ENCODE measurements at places on chromosomes 5 and 9.

GRCh38 chr5:36656556-36656955 lies 50.1 kb downstream of the SLC1A3 start:
- no peak for DNase-seq

DNA sequence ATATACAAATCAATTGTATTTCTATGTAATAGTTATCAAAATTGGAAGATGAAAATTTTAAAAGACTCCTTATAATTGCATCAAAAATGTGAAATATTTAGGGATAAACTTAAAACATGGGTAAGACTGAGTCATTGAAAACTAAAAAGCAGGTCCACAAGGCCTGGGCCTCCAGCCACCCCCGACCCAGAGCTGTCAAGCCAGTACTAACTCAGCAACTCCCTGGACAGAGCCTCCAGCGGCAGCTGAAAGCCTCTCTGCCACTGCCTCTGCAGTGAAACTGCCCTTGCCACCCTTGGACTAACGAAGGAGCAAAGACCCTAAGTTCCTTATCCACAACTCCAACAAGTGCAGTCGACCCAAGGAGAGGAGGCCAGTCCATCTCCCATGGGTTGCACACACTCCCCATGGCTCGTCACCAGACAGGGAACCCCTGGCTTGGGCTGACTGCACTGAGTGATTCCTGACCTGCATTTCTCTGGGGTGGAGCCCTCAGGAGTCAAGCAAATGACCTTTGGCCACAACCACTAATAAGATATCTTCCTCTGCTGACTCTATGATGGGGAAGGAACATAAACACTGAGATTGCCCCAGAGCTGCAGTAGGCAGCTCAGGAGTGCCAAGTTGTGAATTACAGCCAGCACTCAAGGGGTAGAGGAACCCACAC lies 20.5 kb downstream of the PTGER4 start:
- no peak for DNase-seq

- no peak for DNase-seq
These were observed 28.1 kb upstream of the ADAMTS2 start for GRCh38 chr5:179373101-179373934.

DNA sequence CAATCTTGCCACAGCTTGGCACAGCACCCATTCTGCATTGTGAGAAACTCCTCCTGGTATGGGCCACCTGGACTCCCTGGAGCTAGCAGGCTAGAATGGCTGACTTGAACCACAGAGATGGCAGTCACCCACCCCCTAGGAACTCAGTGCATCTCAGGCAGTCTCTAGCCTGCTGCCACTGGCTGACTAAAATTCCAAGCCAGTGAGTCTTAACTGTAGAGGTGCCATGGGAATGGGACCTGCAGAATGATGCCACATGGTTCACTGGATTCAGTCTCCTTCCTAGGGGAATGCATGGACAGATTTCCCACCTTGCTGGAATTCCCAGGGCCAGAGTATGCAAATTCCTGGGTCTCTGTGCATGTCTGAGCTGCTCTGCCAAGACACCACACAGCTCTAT lies 382.9 kb downstream of the MAN2A1 start:
- DNase-seq = no peak

GRCh38 chr5:135094339-135095051 lies 60.5 kb upstream of the PITX1 start:
- DNase-seq = peak; percentile 11

DNA sequence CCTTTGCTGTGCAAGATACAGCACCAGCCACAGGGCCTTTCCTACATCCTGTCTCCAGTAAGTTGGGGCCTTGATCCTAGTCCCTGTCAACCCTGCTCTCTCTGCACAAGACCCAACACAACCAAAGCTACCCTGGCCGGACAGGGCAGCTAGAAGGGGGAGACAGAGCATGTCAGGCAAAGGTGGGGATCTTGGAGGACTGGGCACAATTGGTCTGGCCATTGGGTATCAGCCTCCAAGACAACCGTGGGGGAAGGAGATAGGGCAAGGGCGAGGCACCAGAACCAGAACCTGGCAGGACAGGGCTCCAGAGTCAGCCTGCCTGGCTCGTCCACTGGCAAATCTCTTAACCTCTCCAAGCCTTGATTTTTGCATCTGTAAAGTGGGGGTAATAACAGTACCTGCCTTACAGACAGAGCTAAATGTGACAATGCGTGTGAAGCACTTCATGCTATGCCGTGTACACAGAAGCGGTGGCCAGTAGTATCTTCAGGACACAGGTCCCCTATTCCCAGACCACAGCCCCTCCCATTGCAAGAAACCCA lies 51.6 kb upstream of the CDKN2AIPNL start:
- DNase-seq = no peak

DNA sequence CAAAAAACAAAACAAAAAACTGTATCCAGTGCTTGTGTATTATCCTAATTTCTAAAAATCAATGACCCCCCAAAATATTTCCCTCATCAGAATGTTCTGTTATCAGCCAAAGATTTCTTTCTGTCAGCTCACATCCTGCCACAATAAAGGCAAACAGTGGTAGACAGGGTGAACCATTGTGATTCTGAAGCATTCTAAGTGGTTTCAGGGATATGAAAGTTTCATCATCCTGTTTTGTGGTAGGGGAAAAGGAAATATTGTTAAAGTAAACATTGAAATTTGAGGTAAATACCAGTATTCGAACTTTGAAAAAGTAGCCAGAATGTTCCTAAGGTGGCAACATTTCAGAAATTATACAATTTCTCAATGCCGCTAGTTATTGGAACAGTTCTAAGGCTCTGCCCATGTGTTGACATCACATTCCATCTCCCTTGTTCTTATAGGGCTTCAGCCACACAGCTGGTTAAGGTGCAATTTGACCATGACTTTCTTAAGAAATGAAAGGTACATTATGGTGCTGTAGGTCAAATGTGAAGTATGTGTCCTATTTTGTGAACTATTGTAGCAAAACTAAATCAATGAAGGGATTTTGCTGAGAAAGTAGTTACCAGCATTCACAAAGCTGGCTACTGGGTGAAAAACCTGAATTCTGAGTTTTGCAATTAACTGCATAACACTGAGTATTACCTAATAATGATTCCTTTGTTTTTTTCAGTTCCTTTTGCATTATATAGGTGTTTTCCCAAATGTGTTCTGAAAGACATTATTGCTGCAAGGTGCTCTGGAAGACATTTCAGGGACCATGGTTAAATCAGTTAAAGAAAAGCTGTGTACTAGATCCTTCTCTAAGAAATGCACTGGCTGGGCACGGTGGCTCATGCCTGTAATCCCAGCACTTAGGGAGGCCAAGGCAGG lies 107.6 kb upstream of the RASGRF2 start:
- DNase-seq = no peak

DNA sequence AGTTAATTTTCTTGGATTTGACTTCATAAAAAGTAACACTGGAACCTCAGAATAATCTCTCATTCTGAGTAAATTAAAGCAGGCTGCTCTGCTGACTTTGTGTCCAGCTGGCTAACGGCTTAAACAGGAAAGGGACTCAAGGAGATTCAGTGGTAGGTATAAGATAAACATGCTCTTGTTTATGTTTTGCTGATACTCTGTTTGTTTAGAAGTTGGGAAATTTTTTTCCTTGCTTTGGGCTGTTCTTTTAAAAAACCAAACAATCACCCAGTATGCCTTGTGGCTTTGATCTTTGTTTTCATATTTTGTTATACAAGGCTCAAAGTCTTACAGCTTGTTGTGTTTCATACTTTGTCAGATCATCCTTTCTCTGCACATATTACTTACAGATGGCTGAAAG lies 237.6 kb upstream of the RIOK2 start:
- peak; percentile 40 for DNase-seq

DNA sequence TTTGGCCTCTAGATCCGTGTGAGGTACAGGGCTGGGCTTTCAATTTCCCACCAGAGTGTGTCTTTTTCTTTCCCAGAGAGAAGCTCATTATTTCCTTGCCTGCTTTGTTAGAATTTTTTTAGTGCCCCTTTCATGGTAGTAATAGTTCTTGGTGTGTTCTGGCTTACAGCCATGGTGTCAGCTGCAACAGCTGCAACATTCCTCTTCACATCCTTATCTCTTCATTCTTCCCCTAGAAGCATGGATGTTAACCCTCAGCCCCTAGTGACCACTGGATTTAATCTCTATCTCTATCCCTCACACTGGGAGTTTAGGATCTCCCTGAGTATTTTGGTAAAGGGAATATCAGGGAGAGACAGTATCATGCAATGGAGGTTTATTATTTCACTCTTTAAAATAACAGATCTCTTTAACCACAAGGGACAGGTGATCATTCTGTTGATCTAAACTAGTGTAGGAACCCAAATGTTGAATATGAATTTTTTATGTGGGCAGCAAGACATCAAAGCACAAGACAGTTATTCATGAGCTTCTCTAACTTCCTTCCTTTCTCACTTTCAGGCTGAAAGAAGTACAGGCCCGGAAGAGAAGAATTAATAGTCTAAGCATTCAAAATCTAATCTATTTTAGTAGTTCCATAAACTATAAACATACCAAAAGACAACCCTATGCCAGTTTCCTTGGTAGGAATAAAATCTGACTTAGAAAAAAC lies 160.2 kb downstream of the FAM170A start:
- peak; percentile 91 for DNase-seq

DNA sequence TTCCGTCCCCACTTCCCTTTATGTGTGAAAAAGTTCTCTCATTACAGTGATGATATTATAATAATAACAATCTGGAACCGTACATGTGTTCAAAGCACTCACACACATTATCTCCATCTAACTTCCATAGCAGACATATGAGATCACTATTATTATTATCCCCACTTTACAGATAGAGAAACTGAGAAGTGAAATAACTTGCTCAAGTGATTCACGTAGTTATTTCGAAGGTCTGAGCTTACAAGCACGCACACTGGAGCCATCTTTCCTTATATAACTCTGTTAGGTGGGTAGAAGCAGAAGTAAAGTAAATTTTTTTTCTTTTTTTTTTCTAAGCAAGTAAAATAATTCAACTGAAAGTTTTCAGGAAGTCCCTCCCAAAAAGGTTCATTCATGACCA lies 62.9 kb upstream of the PTGER4 start:
- DNase-seq = no peak

GRCh38 chr5:58818465-58818864 lies 235.6 kb downstream of the RAB3C start:
- no peak for DNase-seq

DNA sequence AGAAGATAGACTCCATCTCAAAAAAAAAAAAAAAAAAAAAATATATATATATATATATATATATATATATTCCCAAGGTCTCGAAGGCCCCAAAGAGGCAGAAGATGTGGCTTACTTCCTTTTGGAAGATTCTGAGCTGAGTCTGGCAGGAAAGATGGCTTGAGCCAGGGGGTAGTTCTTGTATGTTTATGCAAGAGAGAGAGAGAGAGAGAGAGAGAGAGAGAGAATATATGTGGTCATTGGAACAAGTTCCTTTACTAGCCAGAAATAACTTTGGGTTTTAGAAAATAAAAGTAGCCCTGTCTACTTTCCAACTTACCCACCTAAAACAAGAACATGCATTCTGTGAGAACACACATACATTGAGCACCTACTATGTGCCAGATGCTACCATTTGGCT lies 17.6 kb downstream of the NCS1 start:
- peak; percentile 67 for DNase-seq

DNA sequence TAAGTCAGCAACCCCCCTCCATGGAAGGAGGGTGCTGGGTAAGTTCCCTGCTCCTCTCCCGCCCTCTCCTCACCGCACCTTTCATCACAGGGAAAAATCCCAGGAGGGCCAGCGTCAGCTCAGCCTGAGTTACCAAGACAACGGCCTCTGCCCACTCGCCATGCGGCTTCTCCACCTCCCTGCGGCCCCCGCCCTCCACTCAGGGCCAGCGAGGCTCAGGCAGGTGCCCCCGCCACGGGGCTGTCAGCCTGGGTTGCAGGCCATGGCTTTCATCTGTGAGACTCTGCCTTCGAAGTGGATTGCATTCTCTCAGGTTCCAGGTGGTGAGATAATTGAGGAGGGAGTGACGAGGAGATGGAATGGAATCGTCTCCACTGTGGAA lies 27.2 kb upstream of the LAMC3 start:
- DNase-seq = no peak

GRCh38 chr5:170387775-170388639 lies 1.2 kb downstream of the KCNMB1 start:
- DNase-seq = peak; percentile 19

GRCh38 chr9:110837401-110838005 lies 168.9 kb downstream of the MUSK start:
- no peak for DNase-seq

DNA sequence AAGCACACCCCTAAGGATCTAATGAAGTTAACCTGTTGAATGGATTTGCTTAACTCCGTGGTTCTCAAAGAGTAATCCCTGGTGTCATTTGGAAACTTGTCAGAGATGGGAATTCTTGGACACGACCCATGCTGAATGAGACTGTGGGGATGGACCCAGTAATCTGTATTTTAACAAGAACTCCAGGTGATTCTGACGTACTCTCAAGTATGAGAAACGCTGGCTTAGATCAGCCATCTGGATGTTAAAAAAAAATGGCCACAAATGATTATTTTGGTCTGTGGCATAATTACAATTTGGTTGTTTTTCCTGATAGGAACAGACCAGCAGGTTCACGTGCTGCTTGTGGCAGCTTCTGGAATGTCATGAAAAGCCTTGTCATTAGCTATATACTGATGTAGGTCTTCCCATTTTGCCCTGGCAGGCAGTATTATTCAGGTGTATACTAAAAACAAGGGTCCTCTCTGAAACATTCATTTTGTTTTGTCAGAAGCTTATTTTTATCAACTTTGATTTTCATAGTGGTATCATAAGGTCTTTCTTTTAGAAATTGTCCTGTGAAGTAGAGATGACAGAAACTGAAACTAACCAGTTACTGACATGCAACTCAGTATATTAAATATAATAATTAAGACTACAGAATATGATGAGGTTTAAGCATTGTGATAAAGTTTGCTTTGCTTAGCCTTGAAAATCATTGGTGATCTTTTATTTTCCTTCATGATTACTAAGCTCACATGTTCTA lies 15.4 kb downstream of the CPEB4 start:
- DNase-seq = no peak

- DNase-seq = no peak
These were observed 70.8 kb downstream of the HTR4 start for GRCh38 chr5:148583421-148583965.

DNA sequence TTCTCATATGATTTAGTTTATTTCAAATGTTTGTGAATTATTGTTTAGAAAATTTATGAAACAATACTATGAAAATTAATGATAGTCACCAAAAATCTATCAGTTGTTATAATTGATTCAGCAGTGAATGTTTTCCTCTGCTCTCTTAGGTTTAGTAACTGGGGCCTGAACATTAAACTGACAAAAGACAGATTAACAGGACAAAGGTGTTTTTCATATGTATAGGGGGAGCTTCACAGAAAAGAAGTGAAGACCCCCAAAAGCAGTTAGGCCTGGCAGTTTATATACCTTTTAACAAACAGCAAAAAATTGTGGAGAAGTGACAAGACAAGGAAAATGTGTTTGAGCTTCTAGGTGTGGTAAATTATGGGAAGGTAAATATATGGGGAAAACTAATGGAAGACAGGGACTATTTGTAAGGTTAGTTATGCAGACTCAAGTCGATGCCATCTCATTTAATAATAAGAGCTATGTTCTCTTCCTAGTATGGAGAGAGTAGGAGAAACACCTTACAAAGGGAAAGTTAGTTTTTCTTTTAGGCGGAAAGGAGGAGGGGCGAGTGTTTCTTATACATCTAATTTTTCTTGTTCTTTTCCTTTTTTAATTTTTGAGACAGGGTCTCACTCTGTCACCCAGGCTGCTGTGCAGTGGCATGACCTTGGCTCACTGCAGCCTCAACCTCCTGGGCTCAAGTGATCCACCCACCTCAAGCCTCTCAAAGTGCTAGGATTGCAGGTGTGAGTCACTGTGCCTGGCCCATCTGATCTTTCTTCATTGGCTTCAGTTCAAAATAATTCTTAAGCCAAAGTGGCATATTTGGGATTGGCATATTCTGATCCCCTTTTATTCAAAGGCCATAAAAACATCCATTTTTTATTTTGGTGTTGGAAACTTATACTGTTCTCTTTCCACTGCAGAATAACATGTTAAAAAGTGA lies 77.8 kb downstream of the C9orf153 start:
- no peak for DNase-seq

Measured in lung (tissue), 17 donors.